Activated CD8-positive, alpha-beta memory T cell treated with anti-CD3 and anti-CD28 coated beads, Interleukin-2, amount 10 ng/mL, durations not matched to agents 7 days and 5 days (primary cell): ENCODE measurements at places on chromosomes 11 and 22. TPM values are rescaled to one million over a fixed set of nuclear protein-coding genes. Genes with fewer than 3 reads are reported as not detected.
A peak's percentile ranks its signal among the peaks of the same experiment; 100 is the strongest.

DNA sequence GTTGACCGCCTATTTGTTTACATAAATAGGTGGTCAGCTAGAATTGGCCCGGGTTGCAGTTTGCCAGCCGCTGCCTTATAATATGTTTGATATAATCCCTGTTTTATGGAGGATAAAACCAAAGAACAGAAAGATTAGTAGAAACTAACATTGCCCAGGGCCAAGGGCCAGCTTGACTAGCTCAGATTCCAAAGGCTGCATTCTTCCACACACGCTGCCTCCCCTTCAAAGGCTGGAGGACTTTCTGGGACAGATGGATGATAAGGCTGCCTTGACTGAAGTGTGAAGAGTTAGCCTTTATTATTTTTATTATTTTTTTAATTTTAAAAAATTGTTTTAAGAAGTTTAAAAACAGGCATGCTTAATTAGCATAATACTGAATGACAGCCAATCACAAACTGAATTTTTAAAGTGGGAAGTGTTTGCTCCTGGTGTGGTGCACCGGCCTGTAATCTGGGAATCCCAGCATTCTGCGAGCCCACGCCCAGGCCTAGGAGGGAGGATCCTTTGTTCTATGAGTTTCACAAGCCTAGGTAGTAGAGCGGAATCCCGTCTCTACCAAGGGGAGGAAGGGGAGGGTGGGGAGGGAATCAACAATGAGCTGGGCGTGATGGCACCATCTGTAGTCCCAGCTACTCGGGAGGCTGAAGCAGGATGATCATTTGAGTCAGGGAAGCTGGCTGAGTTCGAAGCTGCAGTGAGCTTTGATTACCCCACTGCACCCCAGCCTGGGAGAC, 114.9 kb downstream of the NAV2 start:
- no peak for DNase-seq

DNA sequence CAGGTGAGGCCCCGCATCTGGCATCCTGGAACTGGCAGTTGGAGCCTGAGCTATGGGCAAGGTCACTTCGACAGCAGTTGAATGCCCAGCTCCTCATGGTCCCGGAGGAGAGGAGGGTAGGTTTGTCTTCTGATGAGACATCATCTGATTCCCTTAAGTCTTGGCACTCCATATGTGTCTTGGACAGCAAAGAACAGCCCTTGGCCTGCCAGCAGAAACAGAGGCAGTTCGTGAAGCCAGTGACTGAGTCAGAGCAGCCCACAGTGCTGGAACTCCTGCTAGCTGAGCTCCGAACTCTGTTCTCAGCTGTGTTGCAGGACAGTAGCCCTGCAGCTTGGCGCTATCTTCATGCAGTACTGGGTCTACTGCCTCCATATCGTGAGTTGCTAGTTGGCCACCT, 1.0 kb downstream of the DNHD1 start:
- no peak for DNase-seq

DDI1 gene
- total RNA-seq = not detected

POU2AF2 gene
- not detected for total RNA-seq

GRCh38 chr11:9573775-9574621, 528 bp downstream of the WEE1 start:
- DNase-seq = peak; percentile 51
